Ascending aorta (tissue), 2 donors: ENCODE measurements at places on chromosomes 12 and 14. TPM values are rescaled to one million over a fixed set of nuclear protein-coding genes. Genes with fewer than 3 reads are reported as not detected.

DNA sequence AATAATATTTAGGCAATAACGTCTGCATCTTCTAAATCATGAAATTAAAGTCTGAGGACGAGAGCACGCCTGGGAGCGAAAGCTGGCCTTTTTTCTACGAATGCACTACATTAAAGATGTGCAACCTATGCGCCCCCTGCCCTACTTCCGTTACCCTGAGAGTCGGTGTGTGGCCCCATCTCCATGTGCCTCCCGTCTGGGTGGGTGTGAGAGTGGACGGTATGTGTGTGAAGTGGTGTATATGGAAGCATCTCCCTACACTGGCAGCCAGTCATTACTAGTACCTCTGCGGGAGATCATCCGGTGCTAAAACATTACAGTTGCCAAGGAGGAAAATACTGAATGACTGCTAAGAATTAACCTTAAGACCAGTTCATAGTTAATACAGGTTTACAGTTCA, 19.3 kb downstream of the CKB start:
- peak; percentile 52 for DNase-seq
- no peak overlapping the region for H3K27ac ChIP-seq
- H3K36me3 ChIP-seq: peaks cover 48% of the 10 kb centered on the region
- H3K27me3 ChIP-seq: no peaks in the 10 kb centered on the region
- peaks cover 5% of the 10 kb centered on the region for H3K4me1 ChIP-seq

DNA sequence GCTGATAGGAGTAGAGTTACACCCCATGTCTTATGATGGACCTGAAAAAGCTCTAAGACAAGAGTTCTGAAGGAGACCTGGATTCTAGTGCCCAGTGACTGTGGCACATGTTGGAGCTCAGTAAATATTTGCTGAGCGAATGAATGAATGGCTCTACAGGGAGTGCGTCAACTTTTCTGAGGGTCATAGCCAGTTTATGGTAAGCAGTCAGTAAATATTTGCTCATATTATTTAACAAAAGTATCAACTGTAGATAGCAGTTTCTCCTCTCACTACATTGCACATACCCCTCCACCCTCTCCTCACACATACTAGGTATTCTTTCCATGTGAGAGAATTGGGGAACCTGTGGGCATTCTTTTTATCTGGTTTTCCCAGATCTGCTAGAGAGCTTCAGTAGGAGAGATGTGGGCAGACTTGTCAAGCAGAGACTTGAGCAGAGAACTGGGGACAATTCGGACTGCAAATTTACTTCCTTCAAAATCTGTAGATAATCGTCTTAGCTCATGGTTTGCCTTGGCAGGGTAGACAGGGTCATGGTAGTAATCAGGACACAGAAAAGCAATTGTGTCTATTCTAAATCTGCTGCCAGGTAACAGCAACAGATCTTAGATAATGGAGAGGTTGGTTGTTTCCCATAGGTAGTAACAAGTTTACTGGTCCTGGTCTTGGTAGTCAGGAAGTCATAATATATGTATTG, 5.7 kb downstream of the SLC4A8 start:
- H3K27me3 ChIP-seq: no peaks in the 10 kb centered on the region
- DNase-seq: no peak
- no peaks in the 10 kb centered on the region for H3K36me3 ChIP-seq
- no peak overlapping the region for H3K27ac ChIP-seq
- no peaks in the 10 kb centered on the region for H3K4me1 ChIP-seq
- H3K4me3 ChIP-seq: no peak overlapping the region

DNA sequence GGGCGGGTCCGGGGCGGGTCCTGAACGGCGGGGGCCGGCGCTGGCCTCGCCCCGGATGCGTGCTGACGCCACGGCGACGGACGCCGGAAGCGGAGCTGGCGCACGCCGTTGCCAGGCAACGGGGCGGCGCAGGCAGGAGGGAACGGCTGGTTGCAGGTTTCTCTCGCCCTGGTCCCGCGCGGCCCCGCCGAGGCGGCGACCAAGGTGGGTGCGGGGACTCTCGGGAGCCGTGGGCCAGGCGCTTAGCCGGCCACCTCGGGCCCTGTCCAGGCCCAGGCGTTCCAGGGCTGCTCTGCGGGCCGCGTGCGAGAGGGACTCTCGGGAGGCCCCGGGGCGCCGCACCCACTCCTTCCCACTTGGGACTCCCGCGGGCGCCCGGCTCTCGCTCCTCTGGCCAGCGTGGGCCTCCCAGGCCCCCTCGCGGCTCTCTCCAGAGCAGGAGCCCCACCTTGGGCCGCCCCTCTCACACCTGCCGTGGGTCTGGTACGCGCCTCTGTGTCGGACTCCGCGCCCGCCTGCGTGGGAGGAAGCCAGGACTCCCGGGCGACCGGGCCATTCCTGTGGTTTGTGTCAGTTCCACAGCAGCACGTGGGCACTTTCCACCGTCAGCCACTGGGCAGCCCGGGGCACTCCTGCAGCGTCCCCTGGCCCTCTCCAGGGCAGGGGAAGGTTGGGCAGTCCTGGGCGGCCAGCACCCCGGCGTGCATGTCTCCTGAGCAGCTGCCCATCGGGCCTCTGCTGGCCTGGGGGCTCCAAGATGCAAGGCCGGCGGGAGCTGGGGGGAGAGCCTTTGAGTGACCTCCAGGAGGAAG, at the start of gene CLBA1:
Gene CLBA1 (plus strand): TSS at position 114 of the 812 bp plus-strand sequence. CDS start 644 bp downstream, at position 758.
- peaks cover 8% of the 10 kb centered on the region for H3K36me3 ChIP-seq
- peaks cover 9% of the 10 kb centered on the region for H3K4me1 ChIP-seq
- peak within 1 kb of the TSS; percentile 85 for H3K4me3 ChIP-seq
- no peak for DNase-seq
- peak within 1 kb of the TSS; percentile 76 for H3K27ac ChIP-seq

- H3K4me1 ChIP-seq: no peaks in the 10 kb centered on the region
- H3K27ac ChIP-seq: peak overlapping the region; percentile 32
- no peaks in the 10 kb centered on the region for H3K27me3 ChIP-seq
- H3K36me3 ChIP-seq: no peaks in the 10 kb centered on the region
Measured at GRCh38 chr14:51979088-51979709, 10.1 kb upstream of the RTRAF start.

Gene LTBP2
- 383 TPM for total RNA-seq
